ENCODE measurements at places on chromosomes 7 and 10.

DNA sequence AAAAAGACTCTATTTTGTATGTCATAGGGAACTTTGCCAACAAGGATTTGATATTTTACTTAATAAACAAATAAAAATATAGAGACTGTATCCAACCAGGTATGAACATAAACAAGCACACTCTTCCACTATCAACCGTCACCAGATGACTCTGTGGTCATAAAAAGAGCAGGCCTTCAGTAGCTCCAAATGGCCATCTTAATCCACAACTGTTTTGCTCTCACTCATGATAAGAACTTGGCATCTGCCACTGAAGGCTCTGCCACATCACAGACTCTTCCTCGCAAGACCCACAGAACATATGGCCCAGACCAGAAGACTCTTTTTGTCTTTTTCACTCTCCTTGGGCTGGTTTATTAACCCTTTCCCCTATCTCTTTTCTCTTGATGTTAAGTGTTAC lies 98.7 kb upstream of the POM121L12 start:
- H3K27me3 ChIP-seq = no peaks in the 10 kb centered on the region
- H3K4me1 ChIP-seq = no peaks in the 10 kb centered on the region
- DNase-seq = no peak
- no peak overlapping the region for H3K27ac ChIP-seq
- H3K36me3 ChIP-seq = no peaks in the 10 kb centered on the region

- no peaks in the 10 kb centered on the region for H3K27me3 ChIP-seq
- no peak overlapping the region for H3K27ac ChIP-seq
- H3K4me1 ChIP-seq = peaks cover 6% of the 10 kb centered on the region
- H3K36me3 ChIP-seq = no peaks in the 10 kb centered on the region
- DNase-seq = no peak
- no peak overlapping the region for H3K4me3 ChIP-seq
Observed at GRCh38 chr10:96596422-96597407, 9.9 kb upstream of the TM9SF3 start.

- no peaks in the 10 kb centered on the region for H3K36me3 ChIP-seq
- no peak for DNase-seq
- H3K4me1 ChIP-seq = peaks cover 5% of the 10 kb centered on the region
- H3K27me3 ChIP-seq = no peaks in the 10 kb centered on the region
- H3K27ac ChIP-seq = no peak overlapping the region
Observed at GRCh38 chr10:70621503-70622078, 19.1 kb upstream of the PRF1 start.

GRCh38 chr7:64666663-64667050 lies 724 bp downstream of the ZNF107 start:
- H3K27me3 ChIP-seq = no peaks in the 10 kb centered on the region
- peaks cover 13% of the 10 kb centered on the region for H3K36me3 ChIP-seq
- H3K27ac ChIP-seq = peak overlapping the region; percentile 80
- H3K4me1 ChIP-seq = peaks cover 22% of the 10 kb centered on the region
- H3K4me3 ChIP-seq = peak overlapping the region; percentile 88

- peaks cover 85% of the 10 kb centered on the region for H3K36me3 ChIP-seq
- peak; percentile 42 for DNase-seq
- no peak overlapping the region for H3K4me3 ChIP-seq
Observed at GRCh38 chr7:107931740-107932515, 40.9 kb downstream of the DLD start.

GRCh38 chr7:63900394-63901203 lies 98.0 kb upstream of the ZNF722 start:
- H3K36me3 ChIP-seq = no peaks in the 10 kb centered on the region
- peak overlapping the region; percentile 78 for H3K27ac ChIP-seq
- H3K27me3 ChIP-seq = no peaks in the 10 kb centered on the region

DNA sequence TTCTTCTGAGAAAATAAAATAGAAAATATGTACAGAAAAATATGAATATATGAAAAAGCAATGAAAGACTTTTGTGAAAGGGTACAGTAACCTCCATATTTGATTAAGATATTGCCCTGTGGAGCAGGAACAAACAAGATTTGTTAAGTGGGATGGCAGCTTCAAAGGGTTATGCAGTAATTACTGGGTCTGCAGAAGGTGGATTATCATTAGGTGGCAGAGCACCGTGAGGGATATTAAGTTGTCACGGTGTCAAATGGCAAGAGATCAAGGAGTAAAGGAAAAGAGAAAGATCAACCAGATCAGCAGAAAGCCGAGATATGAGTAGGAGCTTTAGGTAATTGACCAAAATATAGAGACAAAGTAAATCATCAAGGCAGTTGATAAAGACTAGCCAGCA lies 44.1 kb downstream of the DGKB start:
- H3K27me3 ChIP-seq = no peaks in the 10 kb centered on the region
- no peaks in the 10 kb centered on the region for H3K4me1 ChIP-seq
- no peak for DNase-seq
- no peaks in the 10 kb centered on the region for H3K36me3 ChIP-seq
- H3K27ac ChIP-seq = no peak overlapping the region

GRCh38 chr10:93463723-93464476 lies 18.2 kb downstream of the MYOF start:
- H3K4me1 ChIP-seq = peaks cover 74% of the 10 kb centered on the region
- no peaks in the 10 kb centered on the region for H3K36me3 ChIP-seq
- no peaks in the 10 kb centered on the region for H3K27me3 ChIP-seq
- peak overlapping the region; percentile 93 for H3K27ac ChIP-seq
- H3K4me3 ChIP-seq = no peak overlapping the region
- no peak for DNase-seq

DNA sequence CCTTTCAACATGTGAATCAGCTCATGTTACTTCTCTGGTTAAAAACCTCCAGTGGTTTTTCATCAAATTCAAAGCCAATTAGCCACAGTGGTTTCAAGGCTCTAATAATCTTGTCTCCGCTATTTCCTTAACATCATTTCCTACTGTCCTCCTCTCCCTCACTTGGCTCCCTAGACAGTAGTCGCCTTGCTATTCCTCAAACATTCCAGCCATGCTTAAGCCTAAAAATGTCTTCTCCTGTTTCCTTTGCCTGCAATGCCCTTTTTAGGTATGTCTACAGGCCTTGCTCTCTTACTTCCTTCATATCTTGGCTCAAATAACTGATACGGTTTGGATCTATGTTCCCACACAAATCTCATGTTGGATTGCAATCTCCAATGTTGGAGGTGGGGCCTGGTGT lies 779.4 kb upstream of the LRRN3 start:
- no peaks in the 10 kb centered on the region for H3K4me1 ChIP-seq
- DNase-seq = no peak
- H3K4me3 ChIP-seq = no peak overlapping the region
- H3K36me3 ChIP-seq = no peaks in the 10 kb centered on the region

DNA sequence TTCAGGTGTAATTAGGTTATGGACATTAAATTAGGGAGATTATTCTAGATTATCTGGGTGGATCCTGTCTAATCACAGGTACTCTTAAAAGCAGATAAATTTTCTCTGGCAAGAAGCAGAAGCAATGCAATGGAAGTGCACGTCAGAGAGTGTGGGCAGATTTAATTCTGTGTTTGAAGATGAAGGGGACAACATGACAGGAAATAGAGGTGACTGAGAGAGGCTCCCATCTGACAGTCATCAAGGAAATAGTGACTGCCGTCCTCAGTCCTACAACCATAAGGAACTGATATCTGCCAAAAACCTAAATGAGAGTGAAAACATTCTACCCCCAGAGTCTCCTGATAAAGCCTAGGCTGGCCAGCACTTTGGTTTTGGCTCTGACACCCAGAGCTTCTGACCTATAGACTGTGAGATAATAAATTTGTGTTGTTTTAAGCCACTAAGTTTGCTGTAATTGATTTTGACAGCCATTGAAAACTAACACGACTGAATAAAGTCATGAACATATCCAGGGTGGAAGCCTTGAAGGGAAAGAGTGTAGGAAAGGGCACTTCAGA lies 30.5 kb upstream of the DDX50 start:
- H3K27ac ChIP-seq = peak overlapping the region; percentile 68
- DNase-seq = no peak
- H3K4me3 ChIP-seq = no peak overlapping the region
- no peaks in the 10 kb centered on the region for H3K27me3 ChIP-seq

- peaks cover 56% of the 10 kb centered on the region for H3K27me3 ChIP-seq
- DNase-seq = no peak
- no peak overlapping the region for H3K27ac ChIP-seq
- no peak overlapping the region for H3K4me3 ChIP-seq
Observed at GRCh38 chr10:7706534-7707073, 3.5 kb downstream of the ITIH2 start.

- no peaks in the 10 kb centered on the region for H3K36me3 ChIP-seq
- no peak overlapping the region for H3K4me3 ChIP-seq
- H3K4me1 ChIP-seq = peaks cover 23% of the 10 kb centered on the region
Observed at GRCh38 chr7:127792528-127793342, 140.7 kb downstream of the SND1 start.

DNA sequence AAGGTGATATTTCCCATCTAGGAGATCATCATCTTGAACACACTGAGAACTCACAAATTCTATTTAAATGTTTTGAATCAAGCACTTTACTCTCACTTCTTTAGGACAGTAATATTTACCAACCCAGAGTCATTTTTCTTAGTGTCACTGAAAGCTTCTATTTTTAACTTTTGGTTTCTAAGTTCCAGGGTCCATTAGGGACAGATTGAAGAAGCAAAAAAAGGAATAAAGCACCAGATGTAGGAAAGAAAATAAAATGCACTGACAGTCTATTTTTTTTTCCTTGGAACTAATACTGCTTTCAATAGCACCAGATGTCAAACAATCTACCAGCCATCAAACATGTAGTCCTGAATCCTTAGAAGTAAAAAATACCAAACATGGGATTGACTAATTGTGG lies 526.7 kb upstream of the LRRN3 start:
- H3K27ac ChIP-seq = no peak overlapping the region
- H3K4me3 ChIP-seq = no peak overlapping the region
- no peaks in the 10 kb centered on the region for H3K27me3 ChIP-seq
- H3K36me3 ChIP-seq = no peaks in the 10 kb centered on the region
- peaks cover 7% of the 10 kb centered on the region for H3K4me1 ChIP-seq

DNA sequence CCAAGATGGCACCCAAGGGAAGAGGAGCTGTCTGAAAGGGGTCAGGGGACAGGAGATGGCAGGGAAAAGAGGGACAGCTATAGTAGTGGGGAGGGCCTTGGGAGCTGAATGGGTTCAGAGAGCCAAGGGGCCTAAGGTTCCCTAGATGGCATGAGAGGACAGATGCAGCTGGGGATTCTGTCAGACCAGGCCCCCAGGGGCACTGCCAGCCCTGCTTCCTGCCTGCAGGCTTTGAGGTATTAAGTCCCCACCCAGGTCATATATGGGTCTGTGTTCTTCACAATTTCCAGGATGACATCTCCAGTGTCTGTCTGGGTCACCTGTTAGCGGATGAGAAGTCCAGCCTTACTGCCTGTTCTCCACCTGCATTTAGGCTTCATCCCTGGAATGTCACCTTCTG lies 56.7 kb downstream of the NEURL1 start:
- H3K4me3 ChIP-seq = no peak overlapping the region
- no peaks in the 10 kb centered on the region for H3K36me3 ChIP-seq
- no peaks in the 10 kb centered on the region for H3K27me3 ChIP-seq
- no peak for DNase-seq

- H3K27me3 ChIP-seq = no peaks in the 10 kb centered on the region
- H3K4me1 ChIP-seq = no peaks in the 10 kb centered on the region
- H3K27ac ChIP-seq = no peak overlapping the region
- H3K4me3 ChIP-seq = no peak overlapping the region
- no peak for DNase-seq
Observed at GRCh38 chr10:17758200-17758599, 6.2 kb downstream of the TMEM236 start.

DNA sequence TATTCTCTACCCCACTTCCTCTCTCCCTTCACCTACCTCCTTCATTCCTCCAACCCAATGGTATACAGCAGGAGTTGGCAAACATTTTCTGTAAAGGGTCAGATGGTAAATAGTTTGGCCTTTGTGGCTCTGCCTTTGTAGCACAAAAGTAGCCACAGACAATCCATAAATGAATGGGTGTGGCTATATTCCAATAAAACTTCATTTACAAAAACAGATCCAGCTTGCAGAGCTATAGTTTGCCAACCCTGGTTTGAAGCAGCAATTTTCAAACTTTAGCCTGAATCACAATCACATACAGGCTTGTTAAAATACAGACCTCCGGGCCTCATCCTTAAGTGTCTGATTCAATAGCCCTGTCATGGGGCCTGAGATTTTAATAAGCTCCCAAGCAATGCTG lies 110.5 kb downstream of the CPEB3 start:
- DNase-seq = no peak
- peaks cover 18% of the 10 kb centered on the region for H3K36me3 ChIP-seq
- peaks cover 41% of the 10 kb centered on the region for H3K4me1 ChIP-seq
- no peak overlapping the region for H3K27ac ChIP-seq
- no peak overlapping the region for H3K4me3 ChIP-seq

GRCh38 chr10:71701496-71702132 lies 18.0 kb downstream of the C10orf105 start:
- no peak overlapping the region for H3K27ac ChIP-seq
- no peaks in the 10 kb centered on the region for H3K27me3 ChIP-seq
- no peak for DNase-seq
- H3K36me3 ChIP-seq = no peaks in the 10 kb centered on the region
- peaks cover 33% of the 10 kb centered on the region for H3K4me1 ChIP-seq

DNA sequence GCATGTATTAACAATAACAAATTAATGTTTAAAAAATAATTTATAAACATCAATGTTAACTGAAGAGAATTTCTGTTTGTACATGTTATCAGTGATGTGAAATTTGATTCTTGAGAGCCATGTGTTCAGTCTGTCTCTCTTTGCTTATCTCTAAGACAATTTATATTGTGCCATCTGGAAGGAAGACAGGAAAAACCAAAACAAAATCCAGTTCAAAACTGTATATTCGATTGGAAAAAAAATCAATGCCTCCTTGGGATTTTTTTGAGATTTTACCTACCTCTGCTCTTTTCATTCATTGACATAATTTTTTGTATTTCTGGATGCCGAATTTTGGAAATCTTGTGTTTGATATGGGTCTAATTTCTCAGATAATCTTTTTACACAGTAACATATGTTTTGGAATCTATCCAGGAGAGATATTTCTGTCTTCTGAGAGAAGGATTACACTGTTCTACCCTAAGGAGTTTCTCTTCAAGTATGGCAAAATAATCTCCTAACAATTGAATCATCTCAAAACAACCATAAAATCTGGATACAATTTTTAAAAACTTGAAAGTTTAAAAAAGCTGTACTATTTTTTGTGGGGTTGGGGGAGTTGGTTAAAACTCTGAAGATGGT lies 311.9 kb upstream of the GNAI1 start:
- no peak overlapping the region for H3K27ac ChIP-seq
- H3K4me3 ChIP-seq = no peak overlapping the region
- no peaks in the 10 kb centered on the region for H3K27me3 ChIP-seq
- no peak for DNase-seq
- no peaks in the 10 kb centered on the region for H3K36me3 ChIP-seq
- H3K4me1 ChIP-seq = peaks cover 3% of the 10 kb centered on the region

- no peaks in the 10 kb centered on the region for H3K27me3 ChIP-seq
- H3K4me3 ChIP-seq = no peak overlapping the region
- no peak for DNase-seq
- no peaks in the 10 kb centered on the region for H3K36me3 ChIP-seq
Observed at GRCh38 chr10:60992636-60993035, 48.7 kb upstream of the RHOBTB1 start.

- H3K27me3 ChIP-seq = no peaks in the 10 kb centered on the region
- peaks cover 30% of the 10 kb centered on the region for H3K4me1 ChIP-seq
- no peaks in the 10 kb centered on the region for H3K36me3 ChIP-seq
- H3K4me3 ChIP-seq = no peak overlapping the region
Observed at GRCh38 chr7:32145911-32146310, 75.7 kb upstream of the PDE1C start.

GRCh38 chr10:27147701-27148100 lies 6.5 kb downstream of the YME1L1 start:
- H3K4me3 ChIP-seq = no peak overlapping the region
- peaks cover 38% of the 10 kb centered on the region for H3K4me1 ChIP-seq
- peaks cover 59% of the 10 kb centered on the region for H3K36me3 ChIP-seq
- no peak for DNase-seq
- H3K27me3 ChIP-seq = no peaks in the 10 kb centered on the region
- H3K27ac ChIP-seq = no peak overlapping the region
